ENCODE measurements at places on chromosomes 6 and 20.

GRCh38 chr6:37583261-37583660 lies 83.6 kb upstream of the CCDC167 start:
- no peak for DNase-seq

DNA sequence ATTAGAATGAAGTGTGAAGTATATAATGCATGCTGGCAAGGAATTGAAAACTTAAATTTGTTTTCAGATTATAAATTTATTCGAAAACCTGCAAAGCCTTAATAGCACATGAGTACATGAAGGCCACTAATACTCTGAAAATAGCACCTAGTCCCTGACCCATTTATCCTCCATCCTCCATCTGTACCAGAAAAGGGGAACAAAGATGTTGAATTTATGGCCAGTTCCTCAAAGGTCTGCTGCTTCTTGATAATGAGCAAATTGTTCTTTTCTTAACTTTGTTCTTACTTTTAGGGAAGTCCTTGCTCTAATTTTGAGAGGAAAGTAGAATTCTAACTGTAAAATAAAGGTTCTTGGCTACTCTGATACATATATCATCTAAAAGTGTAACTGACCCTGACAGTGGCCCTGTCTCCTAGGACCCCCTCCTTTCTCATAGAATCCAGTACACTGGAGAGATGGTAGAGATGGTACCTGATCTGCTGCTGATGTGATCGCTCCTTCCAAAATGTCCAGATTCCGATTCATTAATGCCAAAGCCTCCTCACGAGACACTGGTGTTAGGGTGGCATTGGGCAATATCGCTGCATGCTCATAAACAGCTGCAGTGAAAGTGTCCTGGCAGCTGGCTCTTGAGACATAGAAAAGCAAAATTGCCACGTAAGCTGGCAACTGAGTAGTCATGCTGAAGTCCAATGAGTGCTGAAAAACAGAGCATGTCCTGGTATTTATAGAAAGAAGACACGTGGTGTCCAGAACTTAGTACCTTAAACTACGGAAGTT lies at the start of gene VNN1:
Gene VNN1, minus strand, starts transcription at position 704 of the 783 bp plus-strand sequence. Its CDS starts 20 bp downstream, at position 684.
- DNase-seq: no peak

DNA sequence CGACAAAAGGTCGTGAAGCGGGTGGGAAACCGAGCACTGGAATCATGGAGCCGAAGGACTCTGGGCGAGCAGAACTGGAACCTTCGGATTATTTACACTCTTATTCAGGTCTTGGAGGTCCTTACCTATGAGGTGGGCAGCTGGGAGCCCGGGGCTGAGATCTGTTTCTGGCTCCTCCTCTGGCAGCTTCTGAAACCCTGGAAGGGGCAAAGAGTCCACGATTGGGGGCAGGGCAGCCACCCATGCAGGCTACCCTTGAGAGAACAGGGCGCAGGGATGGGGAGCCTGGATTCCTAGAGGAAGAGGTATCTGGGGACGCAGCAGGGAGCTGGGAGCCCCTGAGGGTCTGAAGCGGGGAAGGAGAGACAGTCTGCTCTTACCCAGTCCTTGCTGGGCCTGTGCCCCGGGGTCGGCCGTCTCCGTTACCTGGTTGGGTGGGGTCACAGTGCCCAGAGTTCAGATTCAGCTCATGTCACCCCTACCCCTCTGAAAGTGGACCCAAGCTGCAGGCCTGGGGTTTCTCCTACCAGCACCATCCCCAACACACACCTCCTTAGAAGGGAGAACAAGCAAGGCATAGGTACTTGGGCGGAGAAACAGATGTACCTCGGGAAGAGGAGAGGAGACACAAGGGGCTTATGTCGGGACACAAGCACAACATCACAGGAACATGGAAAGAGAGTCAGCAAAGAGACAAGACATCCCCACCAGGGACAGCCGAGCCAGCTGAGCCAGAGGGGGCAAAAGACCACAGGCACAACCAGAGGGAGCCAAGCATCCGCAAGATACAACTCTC lies 592 bp downstream of the LTB start:
- no peak for DNase-seq

GRCh38 chr6:87939776-87940175 lies 107.9 kb upstream of the SPACA1 start:
- DNase-seq: no peak

GRCh38 chr20:51189814-51190782 lies 167.2 kb upstream of the KCNG1 start:
- DNase-seq: no peak
